ENCODE measurements at places on chromosomes 5 and 9.

DNA sequence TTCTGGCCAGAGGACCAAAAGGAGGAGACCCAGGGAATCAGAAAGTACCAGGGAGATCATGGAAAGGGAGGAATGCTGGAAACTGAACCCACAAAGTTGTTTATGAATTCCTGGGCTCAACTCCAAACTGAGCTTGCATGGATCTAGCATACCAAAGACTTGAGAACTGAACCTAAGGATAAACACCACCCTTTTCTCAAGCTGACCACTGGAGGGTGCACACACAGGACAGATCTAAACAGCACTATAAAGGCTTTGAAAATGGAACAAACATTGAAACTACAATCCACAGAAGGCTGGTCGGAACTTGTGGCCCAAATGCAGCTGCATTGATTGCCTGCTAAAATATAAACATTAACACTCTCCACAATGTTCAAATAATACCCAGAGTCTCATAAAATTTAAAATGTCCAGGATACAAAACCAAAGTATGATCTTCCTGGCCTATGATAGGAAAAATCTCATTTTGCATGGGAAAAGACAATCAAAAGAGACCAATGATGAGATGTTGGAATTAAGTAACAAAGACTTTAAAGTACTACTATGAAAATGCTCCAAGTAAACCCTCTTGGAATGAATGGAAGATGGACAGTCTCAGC, 15.6 kb upstream of the IRF1 start:
- DNase-seq = peak; percentile 95

DNA sequence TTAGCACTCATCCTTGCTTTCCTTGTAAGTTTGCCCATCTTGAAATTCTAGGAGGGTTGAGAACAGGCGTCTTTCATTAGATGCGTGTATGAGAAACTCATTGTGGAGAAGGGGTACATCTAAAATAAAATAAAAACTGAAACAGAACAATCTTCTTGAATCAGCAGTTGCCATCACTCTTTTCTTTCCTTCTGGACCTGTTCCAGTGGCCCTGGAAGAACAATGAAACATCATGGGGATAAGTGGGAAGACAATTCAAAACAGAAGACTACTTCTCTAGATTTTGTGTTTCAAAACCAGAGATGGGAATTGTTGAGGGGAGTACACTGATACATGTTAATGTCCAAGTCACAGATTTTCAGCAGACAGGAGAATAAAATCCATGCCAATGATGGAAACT, 59.9 kb downstream of the SLC1A3 start:
- no peak for DNase-seq

DNA sequence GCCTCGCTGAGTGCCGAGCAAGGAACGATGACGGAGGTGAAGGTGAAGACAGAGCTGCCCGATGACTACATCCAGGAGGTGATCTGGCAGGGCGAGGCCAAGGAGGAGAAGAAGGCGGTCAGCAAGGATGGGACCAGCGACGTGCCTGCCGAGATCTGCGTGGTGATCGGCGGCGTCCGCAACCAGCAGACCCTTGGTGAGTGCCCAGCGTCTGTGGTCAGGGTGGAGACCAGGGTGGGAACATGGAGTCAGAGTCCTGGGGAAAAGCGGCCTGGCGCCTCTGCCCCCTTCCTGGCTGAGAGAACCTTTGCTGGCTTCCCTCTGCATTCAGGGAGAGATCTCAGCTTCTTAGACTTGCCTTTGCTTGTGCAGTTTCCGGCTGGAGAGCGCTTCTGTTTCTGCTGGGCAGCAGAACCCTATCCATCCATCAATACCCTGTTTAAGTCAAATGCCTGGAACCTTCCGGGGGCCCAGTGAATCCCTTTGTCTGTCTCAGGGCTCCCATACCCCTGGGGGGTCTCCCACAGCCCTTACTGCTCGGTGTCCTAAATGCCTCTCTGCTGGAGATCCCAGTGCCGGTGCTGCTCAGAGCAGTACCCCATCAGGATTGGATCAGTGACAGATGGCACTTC, 89.6 kb downstream of the AMBP start:
- DNase-seq = no peak

GRCh38 chr9:114613087-114613486, 2.0 kb downstream of the TMEM268 start:
- no peak for DNase-seq

GRCh38 chr5:36215910-36216309, 25.8 kb downstream of the NADK2 start:
- no peak for DNase-seq

DNA sequence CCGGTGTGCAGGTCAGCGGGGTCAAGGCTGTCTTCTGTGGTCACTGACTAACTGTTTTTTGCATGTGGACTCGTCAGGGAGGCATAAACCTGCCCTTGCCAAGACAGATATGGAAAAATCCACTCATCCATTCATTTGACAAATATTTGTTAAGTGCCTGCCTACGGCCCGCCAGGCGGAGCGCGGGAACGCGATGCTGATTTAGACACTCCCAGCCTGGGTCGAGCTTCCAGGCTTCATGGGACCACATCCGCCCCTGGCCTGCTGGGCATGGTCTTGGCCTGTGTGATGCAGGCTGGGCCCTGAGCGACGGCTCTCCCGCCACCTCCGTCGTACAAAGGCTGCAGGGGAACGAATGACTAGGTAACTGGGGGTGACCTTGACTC, 18.1 kb downstream of the MYMK start:
- DNase-seq = peak; percentile 75

GRCh38 chr5:68028131-68028727, 187.3 kb upstream of the PIK3R1 start:
- DNase-seq = peak; percentile 11

DNA sequence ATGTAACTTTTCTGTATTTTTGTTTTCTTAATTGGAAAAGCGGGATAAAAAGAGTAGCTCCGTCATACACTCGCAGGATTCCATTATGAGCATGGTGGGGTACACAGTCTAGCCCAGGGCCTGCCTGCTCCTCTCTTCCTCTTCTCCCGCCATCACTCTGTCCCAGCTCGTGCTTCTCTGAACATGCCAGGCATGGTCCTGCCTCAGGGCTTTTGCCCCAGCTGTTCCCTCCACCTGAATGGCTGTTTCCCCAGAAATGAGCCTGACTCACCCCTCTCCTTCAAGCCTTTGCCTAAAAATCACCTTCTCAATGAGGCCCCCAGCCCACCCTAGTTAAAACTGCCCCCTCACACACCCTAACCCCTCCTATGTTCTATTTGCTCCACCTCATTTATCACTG, 4.5 kb downstream of the CORO2A start:
- no peak for DNase-seq

DNA sequence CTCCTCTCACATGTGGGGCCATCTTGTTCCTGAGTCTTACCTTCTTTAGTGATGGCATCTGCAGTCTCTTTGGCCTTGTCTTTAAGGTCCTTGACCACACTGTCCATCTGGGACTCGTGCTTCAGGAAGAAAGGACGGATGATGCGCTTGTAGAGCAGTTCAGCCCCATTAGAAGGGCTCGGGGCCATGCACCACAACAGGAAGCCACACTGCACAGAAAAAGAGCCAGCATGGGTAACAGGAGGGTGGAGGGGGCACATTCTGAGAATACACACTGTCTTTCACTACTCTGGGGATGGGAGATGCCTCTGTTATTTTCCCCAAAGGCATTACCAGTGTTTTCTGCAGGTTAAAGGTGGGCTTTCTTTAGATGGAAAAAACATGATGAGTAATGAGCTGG, 25.9 kb downstream of the SRP19 start:
- DNase-seq = no peak

DNA sequence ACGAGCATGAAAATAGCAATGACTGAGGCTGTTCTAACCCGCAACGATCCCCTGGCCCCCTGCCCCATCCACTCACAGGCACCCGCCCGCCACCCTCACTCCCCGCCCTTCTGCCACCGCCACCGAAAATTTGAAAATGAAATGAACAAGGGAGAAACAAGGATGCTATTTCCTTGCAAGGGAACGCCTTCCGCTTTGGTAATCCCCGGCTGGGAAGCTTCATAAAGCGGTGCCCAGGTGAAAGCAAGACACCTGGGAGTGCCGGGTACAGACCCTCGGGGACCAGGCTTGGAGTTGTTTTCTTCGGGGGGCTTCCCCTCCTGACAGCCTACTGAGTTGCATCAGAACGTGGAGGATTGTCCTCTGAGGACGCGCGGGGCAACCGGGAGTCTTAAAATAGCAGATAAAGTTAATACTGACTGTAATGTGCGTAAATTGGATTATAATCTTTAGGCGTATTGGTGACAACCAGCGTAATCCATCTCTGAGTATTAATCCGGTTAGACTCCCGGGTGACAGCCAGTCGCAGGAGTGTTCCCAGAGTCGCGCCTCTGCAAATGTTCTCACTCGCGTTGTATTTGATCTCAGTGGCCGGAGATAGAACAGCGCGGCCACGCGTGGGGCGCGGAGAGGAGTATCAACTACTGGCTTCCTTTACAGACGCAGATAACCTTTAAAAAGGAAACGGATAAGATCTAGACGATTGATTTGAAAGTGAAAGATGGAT, 885 bp upstream of the MLLT3 start:
- peak; percentile 33 for DNase-seq

DNA sequence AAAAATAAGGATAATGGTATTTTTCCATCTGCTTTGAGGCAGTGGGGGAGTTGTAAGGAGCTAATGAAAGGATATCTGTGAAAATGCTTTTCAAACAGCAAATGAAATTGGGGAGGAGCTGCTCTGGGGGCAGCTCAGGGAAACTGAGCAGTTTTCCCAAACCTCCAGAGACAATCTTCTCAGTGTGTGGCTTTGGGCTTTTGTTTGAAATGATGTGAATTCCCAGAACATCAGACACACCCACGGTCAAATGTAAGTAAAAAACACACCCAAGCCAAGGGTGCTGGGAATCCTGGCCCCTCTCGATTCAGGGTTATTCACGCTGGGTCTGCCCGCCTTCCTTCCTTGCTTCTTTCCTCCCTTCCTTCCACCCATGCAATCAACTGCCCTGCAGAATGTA, 512.6 kb downstream of the BNC2 start:
- DNase-seq = no peak

DNA sequence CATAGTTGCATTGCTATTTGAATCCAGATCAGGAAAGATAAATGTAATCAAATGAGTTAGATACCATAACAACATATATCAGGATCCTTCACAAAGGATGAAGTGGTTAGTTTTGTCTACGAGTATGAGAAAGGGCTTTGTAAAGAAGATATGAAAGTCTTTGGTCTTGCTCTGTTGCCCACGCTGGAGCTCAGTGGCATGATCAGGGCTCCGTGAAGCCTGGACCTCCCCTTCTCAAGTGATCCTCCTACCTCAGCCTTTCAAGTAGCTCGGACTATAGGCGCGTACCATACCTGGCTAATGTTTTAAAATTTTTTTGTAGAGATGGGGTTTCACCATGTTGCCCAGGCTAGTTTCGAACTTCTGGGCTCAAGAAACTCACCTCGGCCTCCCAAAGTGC, 1.8 kb downstream of the SMC5 start:
- DNase-seq = no peak

DNA sequence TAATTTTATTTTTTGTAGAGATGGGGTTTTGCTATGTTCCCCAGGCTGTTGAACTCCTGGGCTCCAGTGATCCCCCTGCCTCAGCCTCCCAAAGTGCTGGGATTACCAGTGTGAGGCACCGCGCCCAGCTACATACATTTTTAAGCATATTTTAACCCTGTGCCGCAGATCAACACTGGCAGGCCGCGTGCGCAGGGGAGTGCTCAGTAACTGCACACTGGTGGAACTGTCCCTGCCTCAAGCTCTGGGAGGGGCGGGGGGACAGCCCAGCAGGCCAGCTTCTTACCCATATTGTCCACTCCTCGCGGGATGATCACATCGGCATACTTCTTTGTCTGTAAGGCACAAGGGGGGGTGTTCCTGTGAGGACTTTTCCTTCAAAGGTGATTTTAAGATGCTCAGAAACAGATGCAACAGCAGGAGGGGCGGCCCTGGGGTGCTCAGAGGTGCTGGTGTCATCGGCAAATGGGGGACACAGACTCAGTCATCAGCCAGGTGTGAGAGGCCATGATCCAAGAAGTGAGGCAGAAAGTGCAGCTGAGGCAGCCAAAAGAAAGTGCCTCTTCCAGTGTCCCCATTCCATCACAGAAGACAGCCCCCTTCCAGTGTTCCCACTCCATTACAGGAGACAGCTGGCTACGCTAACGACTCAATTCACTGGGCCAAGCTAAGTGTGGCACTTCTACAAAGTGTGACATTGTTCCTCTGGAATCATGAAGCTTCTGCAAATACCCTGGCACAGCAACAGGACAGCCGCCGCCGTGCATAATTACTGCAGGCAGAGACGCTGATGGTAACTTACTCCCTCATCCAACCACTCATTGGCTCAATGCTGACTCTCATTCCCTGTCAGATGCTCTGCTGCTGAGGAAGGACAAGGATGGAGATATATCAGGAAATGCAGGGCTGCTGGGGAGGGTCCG, 5.2 kb downstream of the UCK1 start:
- DNase-seq = no peak

- peak; percentile 65 for DNase-seq
These were observed 3.3 kb upstream of the LHX2 start for GRCh38 chr9:124008303-124008693.

DNA sequence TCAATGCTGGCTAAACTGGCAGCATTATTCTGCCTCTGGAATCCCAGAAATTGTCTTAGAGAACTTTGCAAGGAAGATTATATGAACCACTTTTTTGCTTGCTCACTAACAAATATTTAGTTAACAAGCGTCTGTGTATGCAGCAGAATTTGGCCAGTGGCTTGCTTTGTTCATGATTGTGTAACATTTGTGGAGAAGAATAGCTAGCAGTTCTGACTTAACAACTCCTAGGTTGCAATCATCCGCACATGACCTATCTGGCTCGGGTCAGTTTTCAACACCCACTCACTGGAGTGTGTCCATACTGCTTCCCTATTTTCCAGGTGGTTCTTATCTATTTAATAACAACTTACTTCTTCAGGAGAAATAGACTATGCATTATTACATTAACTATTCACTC, 98.5 kb downstream of the SNX18 start:
- DNase-seq = peak; percentile 15

DNA sequence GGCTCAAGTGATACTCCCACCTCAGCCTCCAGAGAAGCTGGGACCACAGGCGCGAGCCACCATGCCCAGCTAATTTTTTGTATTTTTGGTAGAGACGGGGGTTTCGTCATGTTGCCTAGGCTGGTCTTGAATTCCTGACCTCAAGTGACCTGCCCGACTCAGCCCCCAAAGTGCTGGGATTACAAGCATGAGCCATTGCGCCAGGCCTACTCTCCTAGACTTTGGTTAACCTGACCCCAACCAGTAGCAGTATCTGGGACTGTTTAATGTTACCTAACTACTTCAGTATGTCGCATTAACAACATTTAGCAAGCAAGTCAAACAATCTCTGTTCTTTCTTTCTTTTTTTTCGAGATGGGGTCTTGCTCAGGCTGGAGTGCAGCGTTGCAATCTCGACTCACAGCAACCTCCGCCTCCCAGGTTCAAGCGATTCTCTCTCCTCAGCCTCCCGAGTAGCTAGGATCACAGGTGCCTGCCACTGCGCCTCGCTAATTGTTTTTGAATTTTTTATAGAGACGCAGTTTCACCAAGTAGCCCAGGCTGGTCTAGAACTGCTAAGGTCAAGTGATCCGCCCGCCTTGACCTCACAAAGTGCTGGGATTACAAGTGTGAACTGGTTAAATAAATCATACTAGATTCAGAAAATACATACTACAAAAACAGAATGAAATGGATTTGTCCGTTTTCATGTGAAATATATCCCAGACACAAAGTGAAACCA, 2.0 kb downstream of the AK3 start:
- DNase-seq = no peak

Data from astrocyte of the hippocampus (primary cell).